ENCODE measurements at places on chromosomes 5 and 9. TPM values are rescaled to one million over a fixed set of nuclear protein-coding genes. Genes with fewer than 3 reads are reported as not detected.

The MARVELD2 gene
- total RNA-seq = 1.6 TPM

The GPRIN1 gene
- total RNA-seq = 2.9 TPM

The ASPN gene
- 9.6 TPM for total RNA-seq

The FCN2 gene
- total RNA-seq = not detected

The ORM2 gene
- total RNA-seq = not detected

The PRUNE2 gene
- total RNA-seq = 135 TPM

The SPINK13 gene
- total RNA-seq = not detected

The CCDC192 gene
- total RNA-seq = not detected

The NDUFS4 gene
- total RNA-seq = 76.0 TPM

The ADRA1B gene
- total RNA-seq = 0.26 TPM

The SPACA9 gene
- total RNA-seq = 4.0 TPM

The SLC22A4 gene
- 0.78 TPM for total RNA-seq

The CFAP157 gene
- total RNA-seq = not detected

The GOLGA1 gene
- 11.8 TPM for total RNA-seq

The ZNF454 gene
- 1.9 TPM for total RNA-seq

The LRRC14B gene
- total RNA-seq = not detected

The PCDHAC2 gene
- total RNA-seq = 1.3 TPM

The CDX1 gene
- 0.91 TPM for total RNA-seq

The NINJ1 gene
- total RNA-seq = 36.2 TPM

The PDGFRB gene
- total RNA-seq = 195 TPM

The NR3C1 gene
- 93.3 TPM for total RNA-seq

The HEMGN gene
- not detected for total RNA-seq

The PCDHA12 gene
- 0.33 TPM for total RNA-seq

The CCDC180 gene
- 0.76 TPM for total RNA-seq

The AJM1 gene
- total RNA-seq = 4.0 TPM

The TMEFF1 gene
- total RNA-seq = 5.2 TPM

The HSPB3 gene
- total RNA-seq = 0.85 TPM

The FAM200C gene
- total RNA-seq = 7.2 TPM

The DMRTA1 gene
- total RNA-seq = 0.66 TPM

Data from smooth muscle cell of the pulmonary artery (primary cell).